COLO829 (cell line): ENCODE measurements at places on chromosomes 2 and 18.

- no peak for DNase-seq
Observed at GRCh38 chr18:57583297-57583835, 3.1 kb downstream of the FECH start.

GRCh38 chr2:56709181-56709580, 525.4 kb downstream of the CCDC85A start:
- no peak for DNase-seq

DNA sequence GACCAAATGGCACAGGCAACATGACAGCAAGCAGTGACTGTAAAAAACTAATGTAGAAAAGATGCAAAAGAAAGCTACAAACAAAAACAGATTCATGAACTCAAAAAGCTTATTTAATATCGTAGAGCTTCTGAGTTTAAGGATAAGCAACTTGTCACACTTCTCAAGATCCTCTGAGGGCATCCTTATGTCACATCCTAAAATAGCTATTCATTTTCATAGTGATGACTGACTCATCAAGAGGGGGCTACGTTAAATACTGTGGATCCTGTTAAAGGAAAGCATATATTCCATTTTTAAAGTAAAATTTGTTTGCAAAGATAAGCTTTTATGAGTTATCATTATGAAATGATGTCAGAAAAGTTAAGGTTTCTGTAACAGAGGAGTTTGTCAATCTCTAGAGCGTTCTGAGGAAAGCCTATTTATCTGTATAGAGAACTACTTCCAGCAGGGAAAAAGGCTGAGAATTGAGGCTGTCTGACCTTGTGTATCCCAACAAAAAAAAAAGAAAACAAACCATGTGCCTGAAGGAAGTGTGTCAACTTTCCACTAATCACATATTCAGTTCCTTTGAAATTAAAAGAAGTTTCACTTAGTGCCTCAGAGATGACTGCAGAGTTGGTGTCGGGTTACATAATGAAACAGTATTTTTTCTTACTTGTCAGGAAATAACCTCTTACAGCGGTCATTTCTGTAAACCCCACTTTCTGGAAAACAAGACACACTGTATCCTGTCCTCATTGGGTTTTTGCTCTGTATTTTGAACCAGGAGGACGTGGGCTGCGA, 115.5 kb downstream of the ESCO1 start:
- DNase-seq: peak; percentile 15

DNA sequence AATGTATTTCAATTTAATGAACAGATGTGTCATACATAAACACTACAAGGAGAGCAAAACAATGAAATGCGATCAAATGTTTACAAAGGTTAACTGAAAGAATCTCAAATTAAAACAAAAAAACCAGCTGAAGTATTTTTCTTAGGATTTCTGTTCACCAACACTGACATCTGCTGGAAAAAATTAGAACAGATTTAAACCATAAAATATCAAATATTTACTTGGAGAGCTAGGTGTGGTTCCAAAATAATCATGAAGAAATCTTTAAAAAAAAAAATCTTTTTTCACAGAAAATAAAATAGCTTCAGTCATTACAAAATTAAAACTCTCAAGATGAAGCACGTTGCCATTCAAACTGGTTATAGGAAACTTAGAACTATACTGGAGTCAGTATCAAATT, 13.8 kb downstream of the MMADHC start:
- DNase-seq: no peak

DNA sequence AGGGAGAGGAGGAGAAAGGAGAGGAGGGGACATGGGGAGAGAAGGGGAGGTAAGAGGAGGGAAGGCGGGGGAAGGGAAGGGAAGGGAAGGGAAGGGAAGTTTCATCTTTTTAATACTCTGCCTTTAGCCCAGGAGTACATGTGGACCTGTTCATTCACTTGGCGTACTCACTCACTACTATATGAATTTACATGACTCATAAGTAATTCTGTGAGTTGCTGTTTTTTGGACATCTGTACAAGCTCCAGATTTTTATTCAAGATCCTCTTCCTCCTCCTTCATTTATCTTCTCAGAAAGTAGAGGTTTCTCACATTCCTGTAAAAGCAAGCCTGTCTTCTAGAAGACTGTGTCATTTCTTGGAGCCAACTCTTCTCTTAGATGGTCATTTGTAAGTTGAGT, 84.6 kb downstream of the RDH14 start:
- no peak for DNase-seq

- DNase-seq: peak; percentile 58
Observed at GRCh38 chr2:25851740-25852503, 26.4 kb downstream of the ASXL2 start.

DNA sequence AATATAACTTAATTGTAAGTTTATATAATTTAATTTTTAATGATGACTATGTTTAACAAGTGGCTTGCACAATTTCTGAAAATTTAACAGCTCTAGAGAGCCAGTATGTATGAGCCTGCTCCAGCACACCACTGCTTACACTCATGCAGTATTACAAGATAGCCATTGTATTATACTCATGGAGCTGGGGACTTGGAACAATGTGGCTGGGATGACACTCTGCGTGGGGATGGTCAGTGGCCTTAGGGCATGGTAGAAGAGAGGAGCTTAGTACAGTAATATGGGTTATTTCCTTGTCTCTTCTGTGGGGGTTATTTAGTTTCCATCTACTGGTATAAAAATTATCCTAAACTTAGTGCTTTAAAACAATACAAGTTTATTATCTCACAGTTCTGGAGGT, 105.1 kb upstream of the STON1 start:
- DNase-seq: peak; percentile 45

GRCh38 chr2:231422056-231422455, 26.5 kb downstream of the B3GNT7 start:
- DNase-seq: no peak

DNA sequence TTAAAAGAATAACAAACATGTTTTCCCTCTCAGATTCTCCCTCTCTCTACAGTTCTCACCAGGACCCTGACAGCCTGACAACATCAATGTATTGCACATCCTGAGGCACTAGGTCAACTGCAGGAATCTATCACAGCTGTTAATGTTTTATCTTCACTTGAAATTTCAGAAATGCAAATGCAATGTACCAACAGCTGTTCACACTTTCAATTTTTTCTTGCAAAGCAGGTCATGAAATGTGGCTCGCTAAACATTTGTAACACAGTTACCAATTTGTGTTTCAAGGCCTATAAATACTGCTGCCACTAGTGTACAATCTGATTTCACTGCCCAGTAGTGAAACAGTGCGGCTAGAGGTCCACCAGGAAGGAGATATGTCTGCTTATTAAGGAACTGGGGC, 147.8 kb downstream of the EXOC6B start:
- no peak for DNase-seq

DNA sequence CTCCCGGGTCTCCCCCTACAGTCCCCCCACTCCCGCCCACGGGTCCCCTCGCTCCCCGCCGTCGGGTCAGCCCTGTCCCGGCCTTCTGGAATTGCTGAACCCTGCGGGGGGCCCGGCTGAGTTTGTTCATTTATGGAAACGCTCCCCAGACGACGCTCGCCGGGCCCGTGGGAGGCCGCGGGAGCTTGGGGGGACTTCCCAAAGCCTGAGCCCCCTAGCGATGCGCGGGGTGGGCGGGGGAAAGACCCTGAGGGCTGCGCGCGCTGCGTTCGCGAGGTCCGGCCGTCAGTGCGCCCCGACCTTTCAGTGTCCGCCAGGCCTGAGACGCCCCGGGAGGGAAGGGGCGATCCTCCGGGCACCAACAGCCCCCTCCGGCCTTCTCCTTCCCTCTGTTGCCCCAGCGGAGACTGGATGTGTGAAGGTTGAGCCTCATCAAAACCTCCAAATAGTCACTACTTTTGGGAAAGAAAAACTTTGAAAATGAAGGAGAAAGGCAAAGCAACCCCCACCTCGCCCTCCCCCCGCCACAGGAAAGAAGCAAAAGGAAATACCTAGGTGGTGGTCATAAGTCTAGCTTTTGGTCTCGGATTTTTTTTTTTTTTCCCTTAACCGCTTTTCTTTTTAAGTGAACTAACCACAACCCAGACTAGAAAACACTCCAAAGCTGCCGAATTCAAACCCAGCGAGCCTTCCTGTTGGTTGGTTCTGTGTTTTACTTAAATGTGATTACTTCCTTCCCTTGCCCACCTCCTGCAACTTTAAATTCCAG, 509 bp upstream of the CYS1 start:
- no peak for DNase-seq

GRCh38 chr2:26454561-26455001, 23.3 kb downstream of the OTOF start:
- no peak for DNase-seq

DNA sequence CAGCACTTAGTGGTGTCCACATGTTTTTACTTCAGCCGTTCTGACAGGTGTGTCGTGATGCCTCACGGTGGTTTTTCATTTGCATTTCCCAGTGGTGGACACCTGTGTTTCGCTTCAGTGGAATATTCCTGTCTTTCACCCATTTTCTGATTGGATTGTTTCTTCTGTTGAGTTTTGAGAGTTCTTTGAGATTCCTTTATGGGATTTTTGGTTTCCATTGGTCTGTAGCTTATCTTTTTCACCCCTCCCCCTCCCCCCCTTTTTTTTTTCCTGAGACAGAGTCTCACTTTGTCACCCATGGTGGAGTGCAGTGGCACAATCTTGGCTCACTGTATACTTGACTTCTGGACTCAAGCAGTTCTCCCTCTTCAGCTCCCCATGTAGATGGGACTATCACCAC, 8.0 kb downstream of the ANKRD23 start:
- no peak for DNase-seq

GRCh38 chr2:71496156-71496770, 42.9 kb downstream of the DYSF start:
- no peak for DNase-seq

GRCh38 chr2:120558847-120559246, 176.8 kb upstream of the GLI2 start:
- DNase-seq: no peak

- no peak for DNase-seq
Observed at GRCh38 chr2:119229716-119230115, 6.1 kb downstream of the STEAP3 start.

GRCh38 chr18:26771524-26771923, 94.0 kb downstream of the AQP4 start:
- DNase-seq: peak; percentile 18

- no peak for DNase-seq
Observed at GRCh38 chr2:53500181-53500580, 267.4 kb upstream of the CHAC2 start.

- no peak for DNase-seq
Observed at GRCh38 chr2:207241198-207241597, 75.5 kb upstream of the KLF7 start.

- no peak for DNase-seq
Observed at GRCh38 chr2:24702800-24703199, 90.4 kb downstream of the PTRHD1 start.

DNA sequence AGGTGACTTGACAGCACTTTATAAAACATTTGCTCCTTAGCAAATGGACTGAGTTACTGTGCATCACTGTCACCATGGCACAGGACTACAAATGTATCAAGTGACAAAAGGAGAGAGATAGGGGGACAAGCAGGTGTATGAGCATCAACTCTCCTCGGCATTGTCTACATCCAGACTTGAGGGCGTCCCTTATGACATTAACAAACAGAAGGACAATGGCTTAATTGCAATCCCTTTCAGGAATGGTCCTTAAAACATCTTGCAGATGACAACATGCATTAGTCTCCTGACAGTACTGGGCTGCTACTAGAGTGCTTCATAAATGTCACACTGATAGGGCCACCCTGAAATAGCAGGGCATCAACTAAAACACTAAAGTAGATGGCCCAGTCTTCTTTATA, 198.8 kb downstream of the PDE1A start:
- no peak for DNase-seq

DNA sequence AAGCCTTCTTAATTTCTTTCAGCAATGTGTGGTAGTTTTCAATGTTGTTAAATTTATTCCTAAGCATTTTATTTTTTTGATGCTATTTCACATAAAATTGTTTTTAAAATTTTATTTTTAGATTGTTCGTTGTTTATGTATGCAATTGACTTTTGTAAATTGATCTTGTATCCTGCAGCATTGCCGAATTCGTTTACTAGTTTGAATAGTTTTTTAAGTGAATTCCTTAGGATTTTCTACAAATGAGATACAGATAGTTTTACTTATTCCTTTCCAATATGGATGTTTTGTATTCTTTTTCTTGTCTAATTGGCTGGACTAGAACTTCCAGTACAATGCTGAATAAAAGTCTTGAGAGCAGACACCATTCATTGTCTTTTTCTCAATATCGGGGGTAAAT, 55.6 kb downstream of the QPCT start:
- DNase-seq: no peak

- no peak for DNase-seq
Observed at GRCh38 chr2:238090887-238091286, 9.3 kb upstream of the ESPNL start.

DNA sequence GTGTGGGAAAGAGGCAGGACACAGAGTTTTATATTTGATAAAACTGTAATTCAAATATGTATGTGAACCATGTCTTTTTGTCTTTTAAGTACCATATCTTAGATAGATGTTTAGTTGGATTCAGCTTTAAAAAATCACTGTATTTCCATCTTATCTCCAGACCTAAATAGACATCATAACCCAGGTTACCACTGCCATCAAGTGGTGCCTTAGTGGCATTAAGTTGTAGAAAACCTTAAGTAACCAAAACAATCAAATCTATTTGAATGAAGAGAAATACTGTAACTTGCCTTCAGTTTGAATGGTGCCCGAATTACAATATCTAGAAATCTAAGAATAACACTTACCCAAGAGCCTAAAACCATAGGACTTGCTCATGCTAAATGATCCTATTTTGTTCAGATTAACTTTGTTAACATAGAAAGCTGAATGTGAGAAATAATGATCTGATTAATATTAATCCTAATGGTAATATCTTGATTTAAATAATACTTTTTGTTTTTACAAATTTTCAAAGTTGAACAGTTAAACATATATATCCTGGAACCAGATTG, 92.5 kb upstream of the MAP2 start:
- peak; percentile 45 for DNase-seq

DNA sequence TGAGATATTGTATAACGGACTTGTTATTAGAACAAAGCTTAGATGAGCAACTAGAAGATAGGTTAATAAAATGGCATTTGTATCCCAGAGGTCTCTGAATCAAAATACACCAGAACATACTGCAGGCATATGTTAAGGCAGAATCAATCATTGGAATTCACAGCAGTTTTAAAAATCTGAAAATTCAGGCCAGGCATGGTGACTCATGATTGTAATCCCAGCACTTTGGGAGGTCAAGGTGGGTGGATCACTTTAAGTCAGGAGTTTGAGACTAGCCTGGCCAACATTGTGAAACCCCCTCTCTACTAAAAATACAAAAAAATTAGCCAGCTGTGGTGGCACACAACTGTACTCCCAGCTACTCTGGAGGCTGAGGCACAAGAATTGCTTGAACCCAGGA, 405.2 kb downstream of the ZEB2 start:
- no peak for DNase-seq
